Kidney (tissue), 22 donors: ENCODE measurements at places on chromosomes 5 and 9. TPM values are rescaled to one million over a fixed set of nuclear protein-coding genes. Genes with fewer than 3 reads are reported as not detected.

DNA sequence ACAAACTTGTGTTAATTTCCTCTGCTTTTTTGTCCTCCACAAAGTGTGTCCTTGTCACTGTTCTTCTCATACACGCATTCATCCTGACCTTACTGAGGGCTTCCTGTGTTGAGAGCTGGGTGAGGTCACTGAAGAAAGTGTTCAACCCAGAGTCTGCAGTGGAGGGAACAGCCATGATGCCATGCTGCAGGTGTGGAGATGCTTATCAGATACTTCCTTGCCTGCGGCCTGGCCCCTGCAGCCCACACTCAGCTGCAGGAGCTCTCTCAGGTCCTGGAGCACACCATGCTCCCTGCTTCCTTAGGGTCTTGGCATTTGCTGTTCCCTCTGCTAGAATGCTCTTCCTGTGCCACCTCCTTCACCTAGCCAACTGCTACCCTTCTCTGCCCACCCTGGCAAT lies 108.1 kb upstream of the SPRY4 start:
- H3K4me1 ChIP-seq = no peaks in the 10 kb centered on the region
- DNase-seq = no peak
- no peak overlapping the region for H3K27ac ChIP-seq

DNA sequence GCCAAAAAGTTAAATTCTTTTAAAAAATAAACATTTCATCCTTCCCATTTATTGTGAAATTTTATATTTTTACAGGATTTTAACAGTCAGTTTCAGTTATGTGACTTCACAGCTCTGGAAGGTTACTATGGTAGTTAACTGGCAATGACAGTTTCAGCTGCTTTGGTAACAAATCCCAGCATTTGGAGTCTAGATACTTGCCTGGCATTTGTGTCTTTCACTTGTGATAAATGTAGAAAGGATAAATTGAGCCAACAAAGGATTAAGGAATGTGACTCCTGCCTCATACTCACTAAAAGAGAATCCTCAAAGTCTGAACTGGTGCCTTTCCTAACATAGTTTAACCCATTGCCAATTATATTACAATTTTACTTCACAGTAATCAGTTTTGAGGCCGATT lies 315.5 kb downstream of the FER start:
- H3K4me1 ChIP-seq = no peaks in the 10 kb centered on the region
- no peak overlapping the region for H3K4me3 ChIP-seq
- no peaks in the 10 kb centered on the region for H3K36me3 ChIP-seq
- DNase-seq = no peak
- H3K27me3 ChIP-seq = no peaks in the 10 kb centered on the region
- H3K27ac ChIP-seq = no peak overlapping the region

- no peaks in the 10 kb centered on the region for H3K36me3 ChIP-seq
- H3K27me3 ChIP-seq = no peaks in the 10 kb centered on the region
- H3K27ac ChIP-seq = no peak overlapping the region
- no peak for DNase-seq
- no peaks in the 10 kb centered on the region for H3K4me1 ChIP-seq
- H3K4me3 ChIP-seq = no peak overlapping the region
Measured at GRCh38 chr5:3518051-3518450, 77.6 kb upstream of the IRX1 start.

DNA sequence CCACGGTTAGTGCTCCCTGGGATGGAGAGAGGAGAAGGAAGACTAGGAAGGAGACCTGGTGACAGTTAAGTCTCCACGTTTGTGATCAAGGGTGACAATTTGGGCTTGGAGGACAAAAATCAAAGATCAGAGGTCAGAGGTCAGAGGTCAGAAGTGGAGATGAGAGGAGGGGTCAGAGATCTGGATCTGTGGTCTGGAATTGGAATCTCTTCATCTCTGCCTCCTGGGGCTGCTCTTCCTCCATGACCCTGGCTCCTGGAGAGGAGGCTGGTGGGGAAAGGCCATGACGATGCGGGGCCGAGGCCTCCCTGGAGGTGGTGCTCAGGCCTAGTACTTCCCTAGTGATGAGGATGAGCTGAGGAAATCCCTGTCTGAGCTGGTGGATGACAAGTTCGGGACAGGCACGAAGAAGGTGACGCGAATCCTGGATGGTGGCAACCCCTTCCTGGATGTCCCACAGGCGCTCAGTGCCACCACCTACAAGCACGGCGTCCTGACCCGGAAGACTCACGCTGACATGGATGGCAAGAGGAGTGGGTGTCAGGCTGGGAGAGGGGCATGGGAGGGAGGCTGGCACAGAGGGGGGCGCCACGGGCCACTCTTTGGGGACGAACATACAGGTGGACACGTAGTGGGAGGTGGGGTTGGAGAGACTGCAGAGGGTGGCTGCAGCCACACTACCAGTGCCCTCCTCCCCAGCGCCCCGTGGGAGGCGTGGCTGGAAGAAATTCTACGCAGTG lies 41.0 kb downstream of the PSD2 start:
- H3K4me1 ChIP-seq = no peaks in the 10 kb centered on the region
- H3K27me3 ChIP-seq = no peaks in the 10 kb centered on the region
- H3K27ac ChIP-seq = no peak overlapping the region
- DNase-seq = peak; percentile 48
- no peaks in the 10 kb centered on the region for H3K36me3 ChIP-seq

Gene PFN3
- polyA plus RNA-seq = not detected

- no peaks in the 10 kb centered on the region for H3K4me1 ChIP-seq
- H3K4me3 ChIP-seq = no peak overlapping the region
- no peaks in the 10 kb centered on the region for H3K27me3 ChIP-seq
- no peaks in the 10 kb centered on the region for H3K36me3 ChIP-seq
Measured at GRCh38 chr5:9245071-9245470, 300.8 kb downstream of the SEMA5A start.

Gene FREM1
- 17.0 TPM for polyA plus RNA-seq

- no peak overlapping the region for H3K4me3 ChIP-seq
- no peak for DNase-seq
- peaks cover 69% of the 10 kb centered on the region for H3K27me3 ChIP-seq
- no peaks in the 10 kb centered on the region for H3K4me1 ChIP-seq
Measured at GRCh38 chr9:92807757-92808725, 43.4 kb upstream of the BICD2 start.

DNA sequence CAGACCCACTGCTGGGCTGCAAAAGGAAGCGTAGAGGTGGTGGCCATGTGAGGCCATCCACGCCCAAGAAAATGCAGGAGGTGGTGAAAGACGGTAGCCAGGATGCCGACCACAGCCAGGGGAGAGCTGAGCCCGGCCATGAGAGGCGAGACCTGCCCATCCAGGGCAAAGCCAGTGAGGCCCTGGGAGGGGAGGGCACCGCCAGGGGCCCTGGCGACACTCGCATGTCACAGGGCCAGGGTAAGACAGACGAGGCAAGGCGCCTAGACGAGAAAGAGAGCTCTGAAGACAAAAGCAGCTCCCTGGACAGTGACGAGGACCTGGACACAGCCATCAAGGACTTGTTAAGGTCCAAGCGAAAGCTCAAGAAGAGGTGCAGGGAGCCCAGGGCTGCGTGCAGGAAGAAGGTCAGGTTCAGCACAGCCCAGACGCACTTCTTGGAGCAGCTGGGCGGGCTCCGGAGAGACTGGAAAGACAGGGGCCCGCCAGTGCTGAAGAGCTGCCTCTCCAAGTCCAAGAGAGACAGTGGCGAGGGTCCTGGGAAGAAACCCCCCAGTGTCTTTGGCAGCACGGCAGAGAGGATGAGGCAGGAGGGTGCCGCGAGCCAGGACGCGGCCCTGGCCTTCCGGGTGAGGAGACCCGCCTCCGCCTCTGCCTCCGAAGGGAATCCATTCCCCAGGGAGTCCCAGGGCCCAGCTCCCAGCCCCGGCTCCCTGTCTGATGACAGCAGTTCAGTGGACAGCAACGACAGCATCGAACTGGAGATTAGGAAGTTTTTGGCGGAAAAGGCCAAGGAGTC lies 6.9 kb downstream of the PPP1R26 start:
- H3K4me1 ChIP-seq = no peaks in the 10 kb centered on the region
- H3K36me3 ChIP-seq = peaks cover 6% of the 10 kb centered on the region
- H3K4me3 ChIP-seq = no peak overlapping the region
- peak; percentile 65 for DNase-seq
- H3K27me3 ChIP-seq = no peaks in the 10 kb centered on the region

DNA sequence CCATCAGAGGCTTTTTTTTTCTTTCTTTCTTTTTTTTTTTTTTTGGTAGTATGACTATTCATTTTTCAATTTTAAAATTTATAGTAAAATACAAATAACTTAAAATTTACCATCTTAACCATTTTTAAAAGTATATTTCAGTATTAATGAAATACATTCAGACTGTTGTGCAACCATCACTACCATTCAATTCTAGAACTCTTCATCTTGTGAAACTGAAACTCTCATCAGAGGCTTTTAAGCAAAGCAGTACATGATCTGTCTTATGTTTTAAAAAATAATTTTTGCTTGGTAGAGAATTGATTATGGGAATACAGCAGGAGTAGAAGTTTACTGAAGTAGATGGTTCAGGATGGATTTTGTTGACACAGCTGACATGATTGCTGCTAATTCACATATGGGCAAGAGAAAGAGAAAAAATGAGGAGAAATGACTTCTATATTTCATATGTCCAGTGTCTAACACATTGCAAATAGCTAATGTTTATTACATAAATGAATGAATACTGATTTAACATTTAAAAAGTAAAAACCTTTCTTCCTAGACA lies 13.4 kb downstream of the ELOVL7 start:
- DNase-seq = no peak
- no peaks in the 10 kb centered on the region for H3K27me3 ChIP-seq
- no peaks in the 10 kb centered on the region for H3K36me3 ChIP-seq
- H3K27ac ChIP-seq = no peak overlapping the region
- no peak overlapping the region for H3K4me3 ChIP-seq

DNA sequence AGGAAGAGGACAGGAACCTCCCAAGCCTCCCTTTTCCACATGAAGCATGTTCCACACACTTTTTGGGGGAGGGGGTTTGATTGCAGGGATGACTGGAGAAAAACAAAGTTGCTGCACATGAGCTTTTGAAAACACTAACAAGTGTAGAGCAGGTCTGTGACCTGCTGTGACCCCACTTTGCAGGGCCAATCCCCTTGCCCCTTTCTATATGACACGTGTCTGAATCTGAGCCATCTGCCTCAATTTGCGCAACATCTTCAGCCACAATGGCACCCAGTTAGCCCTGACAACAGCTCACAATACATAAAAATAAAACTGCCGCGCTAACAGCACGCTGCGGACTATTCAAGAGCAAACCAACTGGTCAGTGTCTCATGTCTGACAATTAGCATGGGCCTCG lies 227.8 kb upstream of the TBCA start:
- no peak overlapping the region for H3K27ac ChIP-seq
- no peaks in the 10 kb centered on the region for H3K36me3 ChIP-seq
- no peaks in the 10 kb centered on the region for H3K27me3 ChIP-seq
- DNase-seq = no peak

GRCh38 chr9:22100626-22101025 lies 91.5 kb upstream of the CDKN2B start:
- no peak overlapping the region for H3K4me3 ChIP-seq
- H3K27ac ChIP-seq = no peak overlapping the region
- no peak for DNase-seq

GRCh38 chr5:180975338-180975737 lies 13.3 kb upstream of the BTNL3 start:
- H3K27me3 ChIP-seq = no peaks in the 10 kb centered on the region
- H3K36me3 ChIP-seq = no peaks in the 10 kb centered on the region
- H3K4me1 ChIP-seq = no peaks in the 10 kb centered on the region
- no peak for DNase-seq

- H3K4me1 ChIP-seq = no peaks in the 10 kb centered on the region
- no peaks in the 10 kb centered on the region for H3K27me3 ChIP-seq
- no peaks in the 10 kb centered on the region for H3K36me3 ChIP-seq
- no peak overlapping the region for H3K4me3 ChIP-seq
- H3K27ac ChIP-seq = no peak overlapping the region
- no peak for DNase-seq
Measured at GRCh38 chr9:134889386-134890154, 9.0 kb downstream of the FCN2 start.

GRCh38 chr5:175460552-175460951 lies 16.6 kb upstream of the DRD1 start:
- H3K4me3 ChIP-seq = no peak overlapping the region
- DNase-seq = no peak
- H3K27ac ChIP-seq = no peak overlapping the region
- no peaks in the 10 kb centered on the region for H3K27me3 ChIP-seq

Gene CCDC192
- not detected for polyA plus RNA-seq

Gene RORB
- 0.11 TPM for polyA plus RNA-seq

Gene EMB
- polyA plus RNA-seq = 2.2 TPM

Gene SOHLH1
- polyA plus RNA-seq = not detected

Gene CDX1
- polyA plus RNA-seq = 0.39 TPM

DNA sequence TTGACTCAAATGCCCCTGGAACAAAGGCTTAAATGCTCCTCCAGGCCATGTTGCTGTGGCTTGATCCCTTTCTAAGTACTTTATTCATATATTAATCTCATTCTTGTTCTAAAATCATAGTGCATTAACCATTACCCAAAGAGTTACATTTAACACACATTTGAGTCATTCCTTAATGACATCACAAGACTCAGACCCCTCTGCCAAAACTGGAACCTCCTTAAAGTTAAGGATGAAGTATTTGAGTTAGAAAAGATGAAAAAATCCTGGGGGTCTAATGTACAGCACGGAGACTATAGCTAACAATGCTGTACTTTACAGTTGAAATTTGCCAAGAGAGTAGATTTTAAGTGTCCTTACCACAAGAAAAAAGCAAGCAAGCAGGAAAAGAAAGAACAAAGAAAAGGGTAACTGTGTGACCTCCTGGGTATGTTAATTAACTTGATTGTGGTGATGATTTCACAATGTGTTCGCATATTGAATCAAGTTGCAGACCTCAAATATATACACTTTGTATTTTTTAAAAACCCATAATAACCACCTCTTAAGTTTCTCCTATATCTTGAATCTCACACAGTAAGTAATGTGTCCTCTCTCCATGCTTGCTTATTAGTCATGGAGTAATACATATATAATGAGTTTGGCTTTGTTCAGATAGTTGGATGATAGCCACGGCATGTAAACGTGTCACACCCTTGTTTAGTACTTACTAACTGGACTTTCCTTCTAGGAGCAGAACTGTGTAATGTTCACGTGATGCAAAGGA lies 376.9 kb downstream of the SEMA5A start:
- no peaks in the 10 kb centered on the region for H3K27me3 ChIP-seq
- H3K4me1 ChIP-seq = no peaks in the 10 kb centered on the region
- H3K4me3 ChIP-seq = no peak overlapping the region
- no peak overlapping the region for H3K27ac ChIP-seq
- no peak for DNase-seq
